ENCODE measurements at places on chromosomes 16 and 17.

GRCh38 chr16:60087530-60087929, 1353.4 kb upstream of the GOT2 start:
- no peak for DNase-seq

DNA sequence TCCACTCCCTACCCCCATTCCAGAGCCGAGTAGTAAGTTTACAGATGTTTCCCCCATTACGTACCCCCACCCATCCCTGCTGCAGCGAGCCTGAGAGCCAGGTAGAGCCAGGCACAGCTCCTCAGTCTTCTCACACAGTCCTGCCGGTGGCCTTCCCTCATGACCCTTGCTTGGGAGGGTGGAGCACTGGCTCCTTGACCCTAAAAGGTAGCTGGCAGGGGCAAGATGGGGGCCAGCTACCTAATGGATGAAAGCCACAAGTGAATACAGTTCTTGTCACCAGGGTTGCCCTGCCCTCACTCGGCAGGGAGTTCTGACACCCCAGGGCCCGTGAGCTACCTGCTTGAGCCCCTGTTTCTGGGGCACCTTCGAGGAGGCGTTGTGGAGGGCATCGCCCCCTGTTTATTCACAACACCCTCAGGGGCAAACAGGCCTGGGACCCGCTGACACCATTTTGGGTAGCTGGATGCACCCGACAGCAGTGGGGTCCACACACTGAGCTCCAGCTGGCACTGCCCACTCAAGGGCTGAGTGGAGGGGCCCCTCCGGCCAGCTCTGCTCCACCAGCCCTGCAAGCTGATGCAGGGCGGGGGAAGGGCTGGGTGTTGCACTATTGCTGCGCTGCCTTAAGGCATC, 22.2 kb downstream of the ADAM11 start:
- no peak for DNase-seq

- DNase-seq, result no peak
Observed at GRCh38 chr16:4463522-4464163, 10.8 kb downstream of the NMRAL1 start.

GRCh38 chr16:87202346-87202745, 114.8 kb downstream of the C16orf95 start:
- DNase-seq, result no peak

- no peak for DNase-seq
Observed at GRCh38 chr16:12157517-12158093, 181.1 kb downstream of the SNX29 start.

DNA sequence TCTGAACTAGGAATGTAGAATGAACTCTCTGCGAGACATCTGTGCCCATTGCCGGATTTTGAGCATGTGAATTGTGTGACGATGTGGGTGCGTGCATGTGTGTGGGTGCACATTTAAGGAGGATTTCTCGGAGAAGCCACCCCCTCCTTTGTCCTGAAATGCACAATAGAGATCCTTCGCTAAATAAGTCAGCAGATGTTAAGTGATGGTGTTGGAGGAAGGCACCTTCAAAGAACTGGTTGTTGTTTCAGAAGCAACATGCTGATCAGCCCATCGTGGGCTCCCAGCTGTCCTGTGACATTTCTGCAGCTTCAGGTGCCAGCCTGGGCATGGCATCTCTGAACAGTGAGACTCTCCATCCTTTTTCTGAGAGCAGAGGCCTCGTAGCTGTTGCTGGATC, 194.9 kb downstream of the MSI2 start:
- DNase-seq, result no peak

DNA sequence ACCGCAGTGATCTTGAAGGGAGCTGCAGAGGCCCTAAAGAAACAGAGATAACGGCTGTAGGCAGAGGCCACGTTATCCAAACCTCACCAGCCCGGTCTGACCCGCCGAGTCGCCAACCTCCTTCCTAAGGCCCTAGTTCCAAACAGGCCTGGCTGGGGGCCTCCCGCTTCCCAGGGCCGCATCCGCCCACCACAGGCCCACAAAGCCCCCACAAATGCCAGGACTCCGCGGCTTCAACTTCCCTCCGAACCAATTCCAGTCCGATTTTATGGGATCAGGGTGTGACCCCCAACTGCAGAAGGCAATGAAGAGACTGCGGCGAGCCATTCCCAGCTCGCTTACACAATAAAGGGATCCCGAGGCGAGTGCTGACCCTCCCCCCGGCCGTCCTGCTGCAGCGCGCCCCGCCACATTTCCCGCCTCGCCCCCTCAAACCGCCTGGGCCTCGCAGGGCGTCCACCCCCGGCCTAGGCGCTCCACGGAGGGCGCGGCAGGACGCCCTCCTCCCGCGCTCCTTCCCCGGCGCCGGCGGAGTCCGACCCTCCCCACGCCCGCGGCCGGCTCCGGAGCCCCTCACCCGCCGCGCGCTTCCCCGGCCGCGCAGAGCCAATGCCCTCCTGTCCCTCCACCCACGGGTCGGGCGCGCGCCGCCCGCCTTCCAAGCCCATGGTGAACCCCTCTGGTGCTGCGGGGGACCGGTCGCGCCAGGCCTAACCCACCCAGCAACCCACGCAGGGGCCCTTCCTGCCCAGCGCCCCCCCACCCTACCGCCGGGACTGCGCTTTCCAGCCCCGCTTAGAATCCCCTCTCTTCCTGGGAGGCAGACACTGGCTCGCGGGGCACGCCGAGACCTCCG, 926 bp downstream of the MYH10 start:
- no peak for DNase-seq

- no peak for DNase-seq
Observed at GRCh38 chr16:50940275-50940854, 198.5 kb downstream of the CYLD start.

DNA sequence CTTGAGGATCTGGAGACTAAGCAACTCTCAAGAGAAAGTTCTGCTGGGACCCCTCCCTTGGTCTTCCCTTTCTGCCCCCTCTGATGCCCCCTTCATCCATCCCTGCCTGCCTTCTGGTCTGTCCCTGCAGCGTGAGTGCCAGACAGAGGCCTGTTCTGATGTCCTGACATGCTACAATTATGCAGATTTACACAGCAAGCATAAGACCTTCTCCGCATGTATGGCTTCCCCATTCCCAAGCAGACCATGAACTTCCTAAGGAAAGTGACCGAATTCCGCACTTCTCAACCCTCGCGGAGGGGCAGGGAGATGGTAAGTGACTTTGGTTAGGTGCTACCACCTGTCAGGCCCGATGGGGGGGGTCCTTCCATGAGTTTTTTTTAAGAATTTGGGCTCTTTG, 150.1 kb upstream of the SDK2 start:
- no peak for DNase-seq

DNA sequence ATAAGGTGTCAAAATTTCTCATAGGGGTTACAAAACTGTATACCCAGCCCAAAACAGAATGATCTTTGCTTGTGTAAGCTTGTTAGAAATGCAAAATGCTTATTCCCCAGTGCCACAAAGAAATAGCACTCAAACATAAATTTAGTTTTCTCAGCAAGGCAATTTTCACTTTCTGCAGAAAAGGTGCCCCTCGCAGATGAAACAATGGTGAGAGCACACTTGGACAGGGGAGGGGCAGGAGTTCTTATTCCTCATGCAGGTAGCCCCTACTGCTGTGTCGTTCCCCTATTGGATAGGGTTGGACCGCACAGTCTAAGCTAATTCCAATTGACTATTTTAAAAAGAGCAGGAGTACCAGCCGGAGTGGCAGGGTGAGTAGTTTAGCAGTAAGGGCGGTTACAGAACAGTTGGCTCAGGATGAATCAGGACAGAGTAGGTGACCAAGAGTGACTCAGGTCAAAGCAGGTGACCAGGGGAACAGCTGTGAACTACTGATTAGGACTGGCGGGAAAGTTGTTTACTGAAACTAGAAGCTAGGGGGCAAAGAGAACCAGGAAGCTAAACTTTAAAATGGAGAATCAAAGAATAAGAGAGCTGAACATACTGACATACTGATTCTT, 5.5 kb upstream of the LDHD start:
- DNase-seq, result no peak

GRCh38 chr17:7853691-7854038, 1.2 kb upstream of the TMEM88 start:
- DNase-seq, result no peak

GRCh38 chr17:39600288-39600996, 7.3 kb downstream of the NEUROD2 start:
- DNase-seq, result no peak

- no peak for DNase-seq
Observed at GRCh38 chr17:44905006-44906000, 6.1 kb upstream of the EFTUD2 start.

GRCh38 chr16:29313559-29314048, 92.9 kb downstream of the NPIPB11 start:
- DNase-seq, result no peak

- no peak for DNase-seq
Observed at GRCh38 chr17:44840936-44841335, 6.7 kb upstream of the HIGD1B start.

- no peak for DNase-seq
Observed at GRCh38 chr17:2383628-2384167, 17.2 kb downstream of the MNT start.

DNA sequence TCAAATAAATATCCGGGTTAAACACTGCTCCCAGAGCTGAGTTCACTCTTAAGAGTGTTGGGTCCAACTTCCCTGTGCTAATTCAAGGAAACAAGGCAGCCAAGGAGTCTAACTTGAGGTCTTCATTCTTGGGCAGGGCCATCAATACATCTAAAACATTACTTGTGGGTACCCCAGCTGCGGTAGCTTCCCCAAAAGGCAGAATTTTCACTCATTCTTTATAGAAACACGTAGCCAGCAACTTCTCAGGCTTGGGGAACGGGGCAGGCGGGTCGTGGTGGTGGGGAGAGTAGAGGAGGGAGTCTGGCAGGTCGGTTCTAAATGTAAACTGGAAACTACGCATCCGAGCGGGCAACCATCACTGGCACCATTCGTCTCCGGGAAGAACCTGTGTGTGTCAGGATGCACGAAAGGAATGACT, 666 bp upstream of the METTL9 start:
- no peak for DNase-seq

- no peak for DNase-seq
Observed at GRCh38 chr17:68210570-68211315, 37.1 kb upstream of the AMZ2 start.

- no peak for DNase-seq
Observed at GRCh38 chr16:72722552-72722951, 325.4 kb downstream of the ZFHX3 start.

DNA sequence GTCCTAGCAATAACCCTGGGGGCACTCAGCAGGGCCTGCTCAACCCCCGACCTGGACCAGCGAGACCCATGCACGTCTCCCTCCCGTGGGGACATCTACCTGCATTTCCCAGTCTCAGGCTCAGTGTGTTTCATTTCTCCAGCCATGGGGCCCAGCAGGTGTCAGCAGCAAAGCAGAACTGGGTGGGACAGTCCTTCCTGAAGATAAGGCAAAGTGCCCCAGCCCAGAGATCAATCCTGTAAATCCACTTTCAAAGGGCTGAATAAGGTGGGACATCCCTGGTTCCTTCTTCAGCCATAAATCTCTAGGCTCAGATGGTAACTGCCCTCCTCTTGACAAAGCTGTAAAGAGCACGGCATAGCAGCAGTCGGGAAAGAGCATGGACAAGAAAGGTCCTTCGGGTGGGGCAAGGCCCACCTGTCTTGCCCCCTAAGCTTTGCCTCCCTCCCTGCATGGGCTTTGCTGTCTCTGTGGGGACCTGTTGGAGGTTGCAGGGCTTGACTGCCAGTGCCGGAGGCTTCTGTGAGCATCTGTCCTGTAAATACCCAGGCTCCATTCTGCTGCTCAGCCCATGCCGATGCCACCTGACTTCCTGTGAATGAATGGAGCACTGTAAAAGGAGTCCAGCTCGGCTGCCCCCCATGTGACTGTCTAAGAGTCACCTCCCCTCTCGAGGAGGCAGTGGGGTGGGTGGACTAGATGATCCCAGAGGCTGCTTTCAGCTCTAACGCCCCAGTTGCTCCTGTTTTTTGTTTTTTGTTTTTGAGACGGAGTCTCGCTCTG, 84.8 kb upstream of the TBC1D3K start:
- no peak for DNase-seq

DNA sequence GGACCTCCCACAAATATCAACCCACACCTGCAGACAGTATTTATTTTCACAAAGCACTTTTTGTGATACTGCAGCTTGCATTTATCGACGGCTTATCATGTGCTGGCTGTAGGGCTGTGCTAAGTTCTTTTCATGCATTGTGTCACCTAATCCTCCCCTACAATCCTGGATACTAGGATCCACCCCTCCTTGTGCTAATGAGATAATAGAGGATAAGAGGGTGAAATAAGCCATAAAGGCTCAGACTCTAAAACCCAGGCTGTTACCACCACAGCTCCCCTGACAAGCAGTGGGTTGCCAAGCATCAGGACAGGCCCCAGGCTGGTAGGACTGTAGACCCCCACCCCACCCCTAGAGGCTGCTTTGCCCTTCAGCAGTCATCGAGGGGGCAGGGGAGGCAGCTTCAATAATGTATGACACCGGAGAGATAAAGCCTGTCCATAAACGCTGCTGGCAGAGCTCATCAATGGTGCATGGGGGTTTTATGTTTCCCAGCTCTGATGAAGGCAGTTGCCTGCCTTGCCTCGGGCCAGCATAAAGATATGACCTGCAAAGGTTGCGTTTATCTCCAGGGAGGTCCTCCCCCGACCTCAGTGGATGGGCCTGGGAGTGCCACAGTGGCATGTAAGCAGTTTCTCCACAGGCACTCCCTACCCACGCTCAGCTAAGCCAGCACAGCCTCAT, 73.9 kb upstream of the C16orf82 start:
- no peak for DNase-seq

- DNase-seq, result no peak
Observed at GRCh38 chr16:49183911-49184310, 97.7 kb downstream of the CBLN1 start.

DNA sequence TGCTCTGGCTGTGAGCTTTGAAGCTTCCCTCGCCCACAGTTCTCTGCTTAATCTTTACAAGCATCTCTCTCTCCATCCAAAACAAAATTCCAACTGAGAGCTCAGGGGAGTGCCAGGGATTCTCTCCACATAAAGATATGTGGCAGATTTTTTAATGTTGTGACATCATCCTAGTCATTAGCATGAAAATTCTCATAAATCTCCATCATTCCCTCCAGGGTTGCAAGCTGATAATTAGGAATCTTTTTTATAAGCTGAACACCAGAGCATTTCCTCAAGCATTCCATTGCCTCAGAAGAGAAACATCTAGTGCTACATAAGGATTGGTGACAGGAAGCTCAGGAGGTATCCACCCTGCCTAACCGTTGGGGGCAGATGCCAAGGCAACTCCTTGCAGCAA, 82.4 kb upstream of the DNAH9 start:
- DNase-seq, result no peak

GRCh38 chr16:12576878-12577277, 226.8 kb downstream of the CPPED1 start:
- DNase-seq, result no peak

- no peak for DNase-seq
Observed at GRCh38 chr17:79041723-79042420, 17.9 kb downstream of the C1QTNF1 start.

GRCh38 chr16:25110387-25110947, 1.1 kb upstream of the LCMT1 start:
- DNase-seq, result no peak

GRCh38 chr16:28063591-28064061, at the start of gene GSG1L:
Gene GSG1L, minus strand, starts transcription at chr16:28063714. Its CDS starts 290 bp downstream, at chr16:28063424.
- no peak for DNase-seq

DNA sequence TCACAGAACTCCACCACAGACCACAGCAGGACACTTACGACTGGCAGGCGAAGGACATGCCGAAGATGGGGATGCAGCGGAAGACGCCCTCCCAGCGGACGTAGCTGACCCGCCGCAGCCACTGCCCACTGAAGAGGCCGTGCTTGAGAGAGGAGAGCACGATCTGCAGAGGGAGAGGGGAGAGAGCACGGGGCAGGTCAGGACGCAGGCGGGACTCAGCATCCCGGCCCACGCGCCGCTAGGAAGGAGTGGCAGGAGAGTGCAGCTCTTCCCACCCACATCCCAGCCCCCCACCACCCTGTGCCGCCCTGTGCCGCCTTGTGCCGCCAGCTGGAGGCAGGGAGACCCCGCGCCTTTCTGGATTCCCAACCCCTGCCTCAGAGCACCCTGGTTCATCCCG, 14.5 kb downstream of the SLC38A10 start:
- no peak for DNase-seq
